ENCODE measurements at places on chromosomes 3 and 15. TPM values are rescaled to one million over a fixed set of nuclear protein-coding genes. Genes with fewer than 3 reads are reported as not detected.

Gene KNL1
- total RNA-seq: 11.8 TPM

Gene ATP13A5
- 3.7 TPM for total RNA-seq

Gene ADCY5
- 4.0 TPM for total RNA-seq

Gene CYP8B1
- total RNA-seq: not detected

Gene ERICH6
- total RNA-seq: not detected

Gene IGSF10
- total RNA-seq: 61.5 TPM

Gene ZNF385D
- total RNA-seq: 16.2 TPM

Data from skin of body (tissue), 3 donors.